Astrocyte of the spinal cord (primary cell): ENCODE measurements at places on chromosomes 2 and 18.

DNA sequence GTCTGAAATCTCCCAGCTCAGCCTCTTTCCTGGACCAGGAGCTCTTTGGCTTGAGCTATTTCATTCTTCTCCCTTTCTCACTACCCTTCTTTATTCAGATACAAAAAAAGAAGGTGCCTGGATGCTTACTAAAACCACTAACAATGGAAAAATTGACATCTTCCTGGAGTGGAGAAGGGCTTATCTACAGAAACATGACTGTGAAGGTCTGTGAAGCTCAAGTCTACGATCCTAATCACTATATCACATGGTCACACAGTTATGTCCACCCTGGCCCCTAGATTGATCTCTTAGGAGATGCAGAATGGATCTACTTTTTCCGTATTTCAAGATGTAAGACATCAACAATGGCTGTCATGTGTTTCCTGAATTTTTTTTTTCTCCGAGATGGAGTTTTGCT, 5.7 kb upstream of the KRCC1 start:
- no peak for DNase-seq

GRCh38 chr18:51658436-51658835, 461.0 kb upstream of the MEX3C start:
- DNase-seq: no peak

- peak; percentile 65 for DNase-seq
Observed at GRCh38 chr18:48539406-48540250, 797 bp downstream of the CTIF start.

- no peak for DNase-seq
Observed at GRCh38 chr2:231343006-231343710, 52.4 kb upstream of the B3GNT7 start.

DNA sequence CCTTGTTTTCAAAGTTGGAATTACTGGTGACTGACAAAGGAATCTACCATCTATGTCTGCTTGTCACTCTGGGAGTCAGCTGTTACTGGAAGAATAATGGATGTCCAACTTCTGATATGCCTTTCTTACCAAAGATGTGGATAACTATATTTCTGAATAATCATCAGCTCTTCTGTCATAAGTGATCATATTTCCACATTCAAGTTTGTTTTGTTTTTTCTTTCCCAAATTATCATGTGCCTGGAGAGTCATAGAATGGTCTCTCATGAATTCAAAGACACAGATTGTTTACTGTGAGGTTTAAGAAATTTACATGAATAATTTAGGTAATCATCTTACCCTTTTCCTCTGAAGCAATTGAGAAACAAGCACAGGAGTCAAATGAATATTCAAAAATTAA, 986.7 kb upstream of the CDH2 start:
- no peak for DNase-seq

DNA sequence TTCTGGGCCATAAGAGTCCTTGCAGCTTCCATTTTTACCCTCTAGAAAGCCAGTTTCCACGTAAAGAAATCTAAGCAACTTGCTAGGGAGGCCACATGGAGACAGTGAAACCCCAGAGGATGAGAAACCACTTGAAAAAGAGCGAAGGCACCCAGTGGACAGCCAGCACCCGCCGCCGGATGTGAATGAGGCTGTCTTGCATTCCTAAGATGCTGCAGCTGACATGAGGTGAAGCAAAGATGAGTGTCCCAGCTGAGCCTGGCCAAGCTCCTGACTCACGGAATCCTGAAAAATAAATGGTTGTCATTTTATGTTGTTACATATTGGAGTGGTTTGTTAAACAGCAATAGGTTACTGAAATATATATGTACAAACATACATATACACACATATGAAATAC, 65.9 kb upstream of the STPG4 start:
- DNase-seq: peak; percentile 87

GRCh38 chr2:43448011-43448821, 147.6 kb downstream of the THADA start:
- DNase-seq: no peak

- DNase-seq: no peak
Observed at GRCh38 chr2:214987261-214987660, 151.2 kb downstream of the ABCA12 start.

GRCh38 chr2:145815933-145816332, 1296.0 kb upstream of the ZEB2 start:
- no peak for DNase-seq

DNA sequence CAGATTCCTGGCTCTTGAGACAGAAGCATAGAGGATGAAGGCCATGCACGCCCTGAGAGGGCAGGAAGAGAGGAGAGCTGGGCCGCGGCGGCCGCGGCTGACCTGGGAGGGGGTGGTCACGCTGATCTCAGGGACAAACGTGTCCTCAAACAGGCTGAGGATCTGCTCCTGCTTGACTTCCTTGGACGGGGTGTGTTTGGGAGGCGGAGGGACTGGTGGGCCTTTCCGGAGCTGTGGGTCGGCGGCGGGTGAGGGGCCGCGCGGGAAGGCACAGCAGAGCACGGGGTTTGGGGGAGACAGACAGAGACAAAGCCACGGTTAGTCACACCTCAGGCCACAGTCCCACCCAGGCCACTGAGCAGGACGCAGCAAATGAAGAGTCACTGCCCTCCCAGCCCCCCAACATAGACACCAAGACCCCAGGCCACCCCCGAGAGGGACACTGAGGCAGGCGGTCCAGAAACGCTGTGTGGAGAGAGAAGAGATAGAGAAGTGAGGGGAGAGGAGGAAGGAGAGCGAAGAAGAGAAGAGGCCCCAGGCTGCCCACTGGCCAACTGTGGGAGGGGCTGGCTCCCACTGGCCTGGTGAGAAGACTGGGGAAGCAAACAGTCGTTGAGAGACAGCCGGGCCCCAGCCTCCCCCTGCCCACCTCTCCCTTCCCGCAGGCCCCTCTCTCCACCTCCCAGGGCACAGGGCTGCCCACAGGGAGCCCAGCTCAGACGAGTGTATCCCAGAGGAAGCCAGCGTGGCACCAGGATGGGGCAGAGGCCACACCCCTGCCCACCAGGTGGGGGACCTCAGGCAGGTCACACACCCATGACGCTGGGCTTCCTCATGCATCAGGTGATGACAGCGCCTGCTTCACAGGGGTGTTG, 49.3 kb downstream of the BIN1 start:
- DNase-seq: no peak

DNA sequence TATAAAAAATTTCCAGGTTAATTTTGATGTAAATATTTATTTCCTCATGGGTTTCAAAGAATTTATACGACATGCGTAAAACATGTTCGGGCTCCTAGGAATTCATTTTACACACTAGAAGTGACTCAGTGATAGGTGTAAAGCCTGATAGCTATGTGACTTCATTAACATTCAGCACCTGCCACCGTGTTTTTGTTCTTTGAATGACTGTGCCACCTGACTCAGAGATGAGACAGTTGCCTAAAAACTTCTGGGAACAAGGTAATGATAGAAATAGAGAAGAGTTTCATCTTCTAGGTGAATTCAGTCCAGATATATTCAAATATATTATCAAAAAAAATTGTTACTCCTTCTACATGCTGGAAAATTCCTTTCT, 10.0 kb downstream of the IL1R2 start:
- no peak for DNase-seq

- DNase-seq: no peak
Observed at GRCh38 chr2:86821842-86822241, 31.1 kb upstream of the CD8A start.

DNA sequence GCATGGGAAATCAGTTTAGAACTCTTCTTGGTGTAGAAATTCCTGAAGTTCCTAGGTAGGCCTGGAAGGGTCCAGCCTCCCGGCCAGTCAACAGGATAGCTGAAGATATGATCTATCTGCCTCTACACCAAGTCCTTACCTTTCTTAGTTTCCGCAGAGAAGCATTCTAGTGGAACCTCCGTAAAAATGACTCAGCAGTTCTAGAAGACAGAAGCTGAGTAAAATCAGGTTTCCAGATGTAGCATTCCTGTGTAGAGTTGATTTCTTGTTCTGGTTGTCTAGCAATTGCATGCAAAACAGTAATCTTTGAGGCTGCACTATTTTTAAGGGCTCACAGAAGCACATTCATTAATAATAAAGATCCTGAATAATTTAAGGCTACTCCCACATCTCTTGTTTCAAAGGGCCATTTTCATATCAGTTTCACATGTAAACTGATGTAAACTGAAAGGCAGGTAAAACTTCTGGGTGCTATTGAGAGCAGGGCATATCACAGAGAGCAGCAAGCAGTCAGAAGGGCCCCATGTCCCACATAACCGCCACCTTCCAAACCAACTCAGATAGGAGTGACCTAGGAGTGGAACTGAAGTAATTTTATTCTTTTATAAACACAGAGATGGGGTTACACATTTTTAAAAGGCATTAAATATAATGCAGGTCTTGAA, 3.2 kb upstream of the DYTN start:
- no peak for DNase-seq

DNA sequence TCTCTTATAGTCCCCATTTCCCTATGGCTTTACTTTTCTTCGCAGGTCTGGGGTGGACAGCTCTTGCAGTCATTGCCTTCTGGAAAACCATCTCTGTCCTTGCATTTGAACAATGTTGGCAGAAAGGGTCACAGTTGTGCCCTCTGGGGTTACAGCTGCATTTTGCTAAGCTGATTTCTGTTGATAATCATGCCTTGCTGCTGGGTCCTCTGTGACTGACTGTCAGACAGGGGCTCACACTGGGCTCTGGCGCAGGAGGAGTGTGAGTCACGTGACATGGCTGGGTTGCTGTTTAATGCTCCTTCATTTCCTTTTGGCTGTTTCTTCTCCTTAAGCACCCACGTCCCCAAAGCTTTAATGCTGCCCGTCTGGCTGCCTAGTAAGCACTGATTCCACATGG, 196.6 kb upstream of the LHCGR start:
- no peak for DNase-seq

GRCh38 chr18:79787527-79787864, 10.2 kb upstream of the KCNG2 start:
- DNase-seq: no peak

- no peak for DNase-seq
Observed at GRCh38 chr2:1011985-1012384, 61.3 kb downstream of the SNTG2 start.

DNA sequence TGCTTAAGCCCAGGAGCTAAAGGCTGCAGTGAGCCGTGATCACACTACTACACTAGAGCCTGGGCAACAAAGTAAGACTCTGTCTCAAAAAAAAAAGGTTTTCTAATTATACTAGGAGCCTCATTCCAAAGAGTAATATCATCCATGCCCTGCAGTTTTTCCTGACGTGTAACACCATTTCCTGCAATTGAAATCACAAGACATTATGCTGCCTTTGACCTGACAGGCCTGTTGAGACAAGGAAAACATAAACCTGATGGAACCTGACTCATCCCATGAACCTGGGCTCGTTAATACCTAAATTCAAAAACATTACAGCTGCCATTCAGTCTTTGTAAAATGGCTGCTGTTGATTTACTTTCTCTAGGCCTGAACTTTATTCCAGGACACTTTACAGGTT, 58.7 kb upstream of the PEX13 start:
- peak; percentile 58 for DNase-seq

DNA sequence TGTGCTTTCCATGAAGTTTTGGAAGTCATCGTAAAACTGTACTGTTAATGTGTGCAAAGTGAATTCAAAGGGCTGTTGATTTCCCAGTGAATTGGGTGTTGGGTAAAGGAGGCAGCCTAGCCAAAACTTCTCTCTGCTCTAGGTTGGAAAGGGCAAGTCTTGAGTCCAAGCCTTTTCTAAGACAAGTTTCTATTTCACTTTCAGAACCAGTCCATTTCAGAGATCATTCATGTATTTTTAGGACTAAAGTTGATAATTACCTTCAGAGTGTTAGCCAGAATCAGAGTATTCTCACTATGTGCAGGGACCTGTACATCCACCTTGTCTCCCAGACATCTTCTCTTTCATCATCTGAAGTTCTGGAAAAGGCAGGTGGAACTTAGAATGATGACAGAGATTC, 636.1 kb upstream of the KLHL29 start:
- no peak for DNase-seq

DNA sequence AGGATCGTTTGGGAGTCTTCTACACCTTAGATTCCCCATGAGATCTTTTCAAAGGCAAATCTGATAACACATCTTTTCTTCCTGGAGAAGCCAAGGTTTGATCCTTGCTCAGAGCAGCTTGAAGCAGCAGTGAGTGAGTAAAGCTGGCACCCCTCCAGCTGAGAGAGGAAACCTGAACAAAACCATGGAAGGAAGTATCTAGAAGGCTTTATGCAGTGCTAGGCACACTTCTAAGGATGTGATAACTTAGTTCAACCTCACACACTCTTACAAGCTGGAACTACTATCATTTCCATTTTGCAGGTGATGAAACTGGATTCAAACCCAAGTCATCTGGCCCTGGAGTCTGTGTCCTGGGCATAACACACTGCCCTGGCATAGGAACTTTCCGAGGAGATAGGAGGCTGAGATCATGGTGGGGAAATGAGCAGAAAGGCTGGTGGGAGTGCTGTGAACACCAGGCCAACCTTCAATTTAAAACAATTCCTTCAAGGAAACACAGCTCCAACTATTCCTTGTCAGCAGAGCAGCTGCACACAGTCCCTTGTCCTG, 71.2 kb downstream of the CTAGE1 start:
- peak; percentile 73 for DNase-seq

DNA sequence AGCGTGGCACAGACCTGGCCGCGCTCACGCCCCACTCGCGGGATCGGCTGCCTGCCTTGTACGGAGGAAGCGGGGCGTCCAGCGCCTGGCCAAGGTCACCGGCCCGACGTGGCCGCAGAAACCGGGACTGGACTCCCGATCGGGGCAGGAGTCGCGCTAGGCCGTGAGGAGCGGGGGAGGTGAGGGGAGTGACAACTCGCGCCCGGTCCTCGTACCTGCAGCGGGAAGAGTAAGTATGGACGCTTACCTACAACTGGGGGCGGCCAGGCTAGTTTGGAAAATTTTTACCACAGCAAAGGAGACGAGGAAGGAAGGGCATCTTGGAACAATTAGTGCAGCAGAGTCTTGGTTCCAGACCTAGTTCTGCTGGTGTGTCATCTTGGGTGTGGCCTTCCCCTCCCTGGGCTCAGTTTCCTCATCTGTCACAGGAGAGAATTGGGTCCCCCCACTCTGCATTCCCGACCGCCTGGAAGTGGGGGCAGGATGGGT, 693 bp downstream of the UBE2F start:
- DNase-seq: no peak

GRCh38 chr2:163347982-163348856, 387.6 kb downstream of the FIGN start:
- peak; percentile 77 for DNase-seq

DNA sequence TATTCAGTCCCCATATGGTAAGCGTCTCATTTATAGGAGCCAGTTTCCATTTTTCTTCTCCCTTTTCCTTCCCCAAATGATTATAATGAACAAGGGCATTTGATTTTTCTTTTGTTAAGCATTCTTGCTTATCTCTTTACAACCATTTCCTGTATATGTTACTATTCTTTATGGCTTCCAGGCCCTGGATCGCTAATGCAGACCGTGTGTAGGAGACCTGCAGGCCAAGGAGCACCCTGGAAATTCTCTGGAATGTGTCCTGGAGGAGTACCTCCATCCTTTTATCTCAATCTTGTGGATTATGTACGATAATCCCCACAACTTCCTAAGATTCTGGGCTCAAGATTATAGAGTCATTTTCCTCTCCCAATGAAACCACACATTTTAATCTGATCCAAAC, 439.6 kb upstream of the MMADHC start:
- no peak for DNase-seq

- DNase-seq: no peak
Observed at GRCh38 chr2:159715451-159715850, 3.1 kb downstream of the MARCHF7 start.
